NCI-H1436 treated with DMSO at 0.1 percent for 48 hours (cell line): ENCODE measurements at places on chromosomes 4 and X.
A peak's percentile ranks its signal among the peaks of the same experiment; 100 is the strongest.

- no peak for DNase-seq
Measured at GRCh38 chr4:8506373-8507195, 66.0 kb downstream of the TRMT44 start.

DNA sequence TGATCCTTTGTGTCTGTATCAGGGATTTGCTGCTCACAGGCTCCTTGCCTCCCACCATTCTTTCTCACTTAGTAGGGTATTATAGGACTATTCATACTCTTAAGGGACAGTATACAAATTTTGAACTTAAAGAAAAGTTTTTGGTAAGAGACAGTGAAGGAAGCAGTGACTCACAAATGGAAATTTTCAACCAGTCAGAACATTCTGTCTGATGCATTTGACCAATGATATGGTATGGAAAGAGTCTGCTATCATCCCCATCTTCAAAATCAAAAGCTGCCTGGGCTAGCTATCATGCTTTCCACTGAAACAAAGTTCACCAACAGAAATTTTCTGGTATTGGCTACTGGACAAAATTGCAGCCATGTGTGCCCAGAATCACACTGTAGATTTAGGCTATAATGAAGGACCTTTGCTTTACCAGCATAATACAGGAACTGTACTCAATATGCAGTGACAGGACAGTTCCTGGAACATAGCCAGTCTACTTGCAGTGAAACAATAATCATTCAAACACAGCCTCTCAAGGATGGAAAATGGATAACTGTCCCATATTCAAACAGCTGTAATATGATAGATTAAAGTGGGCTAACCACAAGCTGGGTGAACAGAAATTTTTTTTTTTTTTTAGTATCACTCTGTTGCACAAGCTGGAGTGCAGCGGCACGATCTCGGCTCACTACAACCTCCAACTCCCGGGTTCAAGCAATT lies 109.0 kb upstream of the ACSL4 start:
- no peak for DNase-seq

GRCh38 chr4:116870686-116871085 lies 214.7 kb downstream of the TRAM1L1 start:
- no peak for DNase-seq

DNA sequence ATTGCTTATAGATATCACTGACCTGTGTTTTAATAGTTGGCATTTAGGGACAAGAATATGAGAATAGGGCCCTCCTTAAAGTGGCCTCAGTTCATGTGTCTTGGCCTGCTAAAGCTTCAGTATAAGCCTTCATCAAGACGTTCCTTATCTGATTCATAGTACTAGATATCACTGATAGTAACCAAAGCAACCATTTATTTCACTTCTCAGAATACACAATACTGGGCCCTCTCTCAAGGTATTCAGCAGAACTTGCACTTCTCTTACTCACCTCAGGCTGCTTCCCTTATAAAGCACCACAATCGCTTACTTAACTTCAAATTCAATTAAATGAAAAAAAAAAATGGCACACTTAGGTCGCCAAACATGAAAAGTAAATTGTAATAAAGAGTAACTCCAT lies 259.4 kb upstream of the PCDH7 start:
- no peak for DNase-seq

- DNase-seq: no peak
Measured at GRCh38 chrX:31293409-31293808, 221.6 kb upstream of the FTHL17 start.

- DNase-seq: no peak
Measured at GRCh38 chr4:100875296-100876068, 357.7 kb upstream of the EMCN start.

DNA sequence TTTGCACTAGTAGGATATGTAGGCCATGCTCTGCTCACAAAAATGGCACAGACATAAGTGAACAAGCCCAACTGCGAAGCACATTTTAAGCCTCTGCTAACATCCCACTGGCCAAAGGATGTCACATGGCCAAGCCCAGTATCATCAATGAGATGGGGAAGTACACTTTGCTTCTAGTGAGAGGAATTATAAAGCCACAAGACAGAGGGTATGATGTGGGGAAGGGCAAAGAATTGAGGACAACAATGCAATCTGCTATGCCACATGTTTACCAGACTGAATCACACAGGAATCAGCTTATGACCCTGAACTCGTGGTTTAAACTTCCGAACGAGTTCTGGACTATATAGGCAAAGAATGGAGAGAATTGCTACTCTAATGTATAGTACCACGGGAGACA lies 39.1 kb downstream of the SUPT20HL1 start:
- no peak for DNase-seq

- DNase-seq: no peak
Measured at GRCh38 chr4:5185551-5185950, 134.3 kb downstream of the STK32B start.

DNA sequence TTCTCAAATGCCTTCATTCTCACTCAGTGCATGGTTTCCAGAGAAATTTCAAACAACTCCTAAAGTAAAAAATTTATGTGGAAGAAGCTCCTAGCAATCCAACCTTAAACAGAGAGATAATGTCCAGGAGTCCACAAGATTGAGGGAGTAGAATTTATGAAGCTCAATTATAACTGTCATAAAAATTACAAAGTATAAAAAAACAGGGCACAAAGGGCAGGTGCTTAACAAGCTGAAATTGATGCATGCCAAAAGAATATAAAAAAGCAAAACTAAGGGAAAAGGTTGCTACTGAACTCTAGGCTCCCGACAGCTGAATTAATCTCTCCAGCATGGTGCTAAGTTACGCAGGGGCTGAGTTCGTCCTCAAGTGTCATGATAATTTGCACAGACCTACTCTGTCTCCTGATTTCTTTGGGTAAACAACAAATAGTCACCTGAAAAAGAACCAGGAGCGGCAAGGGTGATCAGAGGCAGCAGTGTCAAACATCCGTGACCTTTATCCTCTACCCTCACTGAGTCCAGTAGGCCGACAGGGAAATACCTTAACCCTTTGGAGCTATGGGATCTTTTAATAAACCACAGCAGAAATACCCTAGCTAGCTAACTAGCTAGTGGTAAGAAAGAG lies 47.2 kb upstream of the RELL1 start:
- no peak for DNase-seq

GRCh38 chr4:73843369-73843768 lies 6.9 kb downstream of the CXCL6 start:
- no peak for DNase-seq

GRCh38 chr4:164408831-164409230 lies 345.1 kb upstream of the SMIM31 start:
- DNase-seq: no peak

DNA sequence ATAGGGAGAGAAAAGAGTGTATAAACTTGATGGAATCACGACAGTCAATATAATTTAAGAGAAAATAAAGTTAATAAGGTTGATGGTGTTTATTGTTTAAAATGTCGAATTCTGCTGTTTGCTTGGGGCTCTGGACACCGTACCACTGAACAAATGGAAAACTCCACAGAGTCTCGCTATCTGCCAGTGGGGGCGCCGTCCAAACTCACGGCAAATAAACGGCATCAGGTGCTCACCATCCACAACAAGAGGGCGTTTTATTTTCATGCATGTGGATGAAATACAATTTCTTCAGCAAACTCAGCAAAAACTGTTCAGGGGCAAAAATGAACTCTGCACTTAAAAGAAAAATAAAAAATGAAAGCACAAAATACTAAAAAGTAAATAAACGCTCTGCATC lies 46.6 kb upstream of the FAM47C start:
- DNase-seq: no peak

DNA sequence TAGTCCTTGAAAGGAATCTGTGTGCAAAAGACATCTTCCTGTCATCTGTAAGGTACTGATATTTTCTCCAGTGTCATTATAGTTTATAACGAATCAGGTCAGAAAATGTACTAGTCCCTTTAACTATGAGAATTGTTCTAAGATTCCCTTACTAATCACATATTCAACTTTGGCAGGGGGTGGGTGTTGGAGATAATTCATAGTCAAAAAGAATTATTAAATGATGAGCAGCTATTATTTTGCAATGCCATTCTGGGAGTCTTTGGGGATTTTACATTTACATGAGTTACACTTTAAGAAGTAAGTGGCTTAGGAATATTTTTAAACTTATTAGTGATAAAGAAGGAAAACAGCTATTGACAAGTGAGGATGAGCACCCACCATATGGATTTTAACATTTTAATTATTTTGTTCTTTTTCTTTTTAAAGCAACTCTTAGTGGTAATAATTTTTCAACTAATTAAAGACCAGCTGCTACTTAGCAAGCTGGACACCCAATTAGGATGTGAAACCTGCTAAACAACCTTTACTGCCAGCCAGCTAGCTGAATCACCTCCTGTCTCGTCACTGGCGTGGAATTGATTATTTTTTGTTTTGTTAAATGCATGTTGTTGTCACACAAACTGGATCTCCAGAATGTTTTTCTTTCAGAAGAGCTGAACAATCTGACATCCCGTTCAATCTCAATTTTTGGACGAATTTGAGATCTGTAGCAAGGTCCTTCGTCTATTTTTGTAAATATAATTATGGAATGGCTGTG lies 219.2 kb downstream of the ARAP2 start:
- DNase-seq: no peak

DNA sequence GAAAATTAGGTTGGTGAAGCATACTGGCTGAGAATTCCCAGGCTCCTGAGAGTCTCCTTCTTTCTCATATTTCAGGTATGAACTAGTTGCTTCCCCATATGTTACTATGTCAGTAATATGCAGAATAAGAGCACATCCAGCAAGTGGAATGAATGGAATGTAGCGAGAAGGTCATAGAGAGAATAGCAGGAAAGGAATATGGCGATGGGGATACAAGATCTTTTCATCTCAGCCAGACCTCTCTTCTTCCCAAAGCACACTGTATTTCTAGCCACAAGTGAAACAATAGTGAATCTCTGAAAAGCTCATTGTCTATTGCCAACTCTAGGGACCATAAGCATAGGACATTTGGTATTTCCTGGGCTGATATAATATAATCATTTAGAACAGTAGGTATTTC lies 54.6 kb upstream of the MMAA start:
- no peak for DNase-seq

DNA sequence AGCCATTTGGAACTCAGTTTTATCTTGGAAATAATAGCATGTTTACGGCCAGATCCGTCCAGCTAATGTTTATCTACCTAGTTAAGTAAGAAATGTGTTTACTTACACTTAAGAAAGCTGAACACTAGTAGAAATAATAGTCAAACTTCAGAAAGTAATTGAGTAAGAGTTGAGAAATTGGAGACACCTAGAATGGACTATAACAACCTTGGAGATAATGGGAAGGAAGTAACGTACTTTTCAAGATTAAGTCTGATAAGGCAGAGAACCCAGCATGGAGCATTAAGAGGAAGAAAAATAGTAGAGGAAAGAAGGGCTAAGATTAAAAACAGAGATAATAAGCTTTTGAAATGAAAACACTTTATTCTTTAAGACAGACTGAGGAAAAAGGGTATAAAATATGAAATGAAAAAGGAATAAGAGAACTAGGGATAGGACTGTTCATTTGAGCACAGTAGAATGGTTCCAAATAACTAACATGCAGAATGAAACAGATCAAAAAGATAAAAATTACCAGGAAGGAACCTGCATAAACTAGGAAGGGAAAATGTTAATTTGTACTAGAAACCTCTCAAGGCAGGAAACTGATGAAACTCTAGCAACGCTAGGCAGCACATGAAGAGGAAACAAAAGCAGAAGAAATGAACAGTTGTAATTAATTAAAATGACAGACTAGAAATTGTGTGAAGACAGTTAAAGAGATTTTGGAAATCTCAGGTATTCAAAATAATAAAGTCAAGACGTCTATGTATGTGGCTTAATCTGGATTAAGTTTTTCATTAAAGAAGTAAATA lies 71.7 kb downstream of the FBXW7 start:
- DNase-seq: no peak

- no peak for DNase-seq
Measured at GRCh38 chr4:18134111-18134510, 112.6 kb upstream of the LCORL start.

- no peak for DNase-seq
Measured at GRCh38 chrX:11187001-11187400, 75.9 kb downstream of the HCCS start.

GRCh38 chrX:9678215-9678965 lies 87.3 kb downstream of the GPR143 start:
- no peak for DNase-seq

DNA sequence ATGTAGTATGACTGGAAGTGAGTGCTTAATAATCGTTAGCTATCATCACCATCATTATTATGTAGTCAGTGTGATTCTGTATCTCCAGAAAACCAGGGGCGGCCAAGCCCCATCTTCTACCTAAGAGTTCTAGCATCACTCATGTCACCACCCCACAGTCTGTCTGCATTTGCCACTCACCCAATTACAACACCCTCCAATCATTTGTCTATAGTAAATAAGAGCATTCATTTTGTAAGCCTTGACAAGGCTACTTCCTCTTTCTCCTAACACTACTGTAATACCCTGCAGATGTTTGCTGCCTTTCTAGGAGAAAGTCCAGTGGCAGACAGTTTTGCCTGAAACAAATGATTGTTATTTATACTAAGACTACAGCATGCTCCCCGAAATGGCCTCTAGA lies 15.8 kb upstream of the IL21 start:
- DNase-seq: no peak

DNA sequence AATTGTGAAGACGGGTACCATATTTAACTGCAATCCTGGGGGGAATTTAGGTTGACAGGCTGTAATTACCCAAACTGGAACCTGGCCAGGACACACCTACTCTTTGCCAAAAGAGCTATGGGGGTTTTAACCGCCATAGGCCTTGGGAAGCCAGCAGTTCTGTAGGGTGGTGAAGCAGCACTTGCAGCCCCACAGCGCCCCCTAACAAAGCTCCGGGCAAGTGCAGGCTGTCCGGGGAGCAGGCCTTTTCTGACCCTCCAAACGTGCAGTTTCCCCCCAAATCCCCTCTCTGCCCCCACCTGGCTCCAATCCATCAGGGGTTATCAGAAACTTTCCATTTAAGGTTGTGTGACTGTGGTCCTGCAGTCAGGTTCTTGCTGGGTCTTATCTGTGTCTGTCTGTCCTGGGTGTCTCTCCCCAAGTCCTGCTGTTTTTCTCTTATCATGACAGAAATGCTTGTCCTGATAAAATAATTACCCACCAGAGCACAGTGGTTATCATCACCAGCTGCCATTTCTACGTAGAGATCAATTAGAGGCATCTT lies 350.9 kb downstream of the MID1IP1 start:
- peak; percentile 77 for DNase-seq

- no peak for DNase-seq
Measured at GRCh38 chrX:147875866-147876596, 35.7 kb upstream of the FMR1 start.

DNA sequence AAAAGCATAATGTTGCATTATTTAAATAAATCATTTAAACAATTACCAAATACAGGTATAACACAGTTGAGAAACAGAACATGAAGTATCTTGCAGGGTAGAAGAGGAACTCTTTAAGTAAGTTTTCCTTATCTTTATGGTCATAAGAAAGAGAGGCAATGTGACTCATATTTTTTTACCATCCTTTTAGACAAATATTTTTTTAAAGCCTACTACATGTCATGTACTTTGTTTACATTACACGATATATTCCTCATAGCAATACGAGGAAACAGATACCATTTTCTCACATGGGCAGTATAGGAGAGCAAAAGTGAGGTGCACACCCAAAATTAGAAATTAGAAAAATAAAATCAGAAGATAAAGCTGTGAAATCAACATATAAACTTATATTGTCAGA lies 49.3 kb upstream of the EPHA5 start:
- DNase-seq: no peak

- DNase-seq: no peak
Measured at GRCh38 chr4:139872274-139872673, 206.7 kb downstream of the MGST2 start.
